Myometrial cell (primary cell): ENCODE measurements at places on chromosomes 6 and 20. TPM values are rescaled to one million over a fixed set of nuclear protein-coding genes. Genes with fewer than 3 reads are reported as not detected.

ECT2L gene
- not detected in 2 replicates for total RNA-seq

PERP gene
- total RNA-seq: 32.9 and 37.6 TPM in 2 replicates

CLVS2 gene
- total RNA-seq: under 0.01 TPM in 1 of 2 replicates, not detected in the other

LST1 gene
- not detected in 2 replicates for total RNA-seq

AVP gene
- total RNA-seq: not detected in 2 replicates

MAP7 gene
- total RNA-seq: 0.18 and 0.29 TPM in 2 replicates
